ENCODE measurements at places on chromosomes 5 and 9.

- DNase-seq: no peak
These were observed 102.8 kb downstream of the HMHB1 start for GRCh38 chr5:143914756-143915155.

DNA sequence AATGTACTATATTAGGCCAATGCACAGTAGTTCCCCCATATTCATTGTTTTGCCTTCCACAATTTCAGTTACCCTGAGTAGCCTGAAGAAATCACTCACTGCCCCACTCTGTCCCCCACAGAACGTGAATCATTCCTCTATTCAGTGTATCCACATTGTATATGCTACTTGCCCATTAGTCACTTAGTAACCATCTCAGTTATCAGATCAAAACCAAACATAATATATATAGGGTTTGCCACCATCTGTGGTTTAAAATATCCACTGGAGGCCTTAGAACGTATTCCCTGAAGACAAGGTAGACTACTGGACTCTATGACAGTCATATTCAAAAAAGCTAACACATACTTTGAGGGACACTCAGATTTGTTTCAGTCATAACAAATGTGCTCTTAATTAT, 465.7 kb upstream of the RGMB start:
- no peak for DNase-seq

DNA sequence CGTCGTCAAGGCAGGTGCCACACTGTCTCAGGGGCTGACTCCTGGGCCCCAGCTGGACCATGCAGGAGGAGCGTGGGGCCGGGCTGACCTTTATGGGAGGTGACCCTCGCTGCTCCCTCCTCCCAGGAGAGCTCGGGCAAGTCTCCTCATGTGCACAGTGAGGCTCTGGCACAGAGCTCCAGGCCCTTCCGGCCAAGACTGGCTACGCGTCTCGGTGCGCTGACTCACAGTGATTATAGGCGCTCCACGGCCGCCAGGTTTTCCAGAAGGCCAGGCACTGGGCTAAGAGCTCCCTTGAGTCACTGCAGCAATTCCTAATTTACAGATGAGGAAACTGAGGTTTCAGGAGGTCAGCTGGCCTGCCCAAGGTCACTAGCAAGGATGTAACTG, 47.4 kb downstream of the VAV2 start:
- DNase-seq: no peak

- DNase-seq: no peak
These were observed 348.0 kb downstream of the SEMA5A start for GRCh38 chr5:9197881-9198260.

Data from NCI-H446 (cell line).